Activated CD4-positive, alpha-beta memory T cell treated with anti-CD3 and anti-CD28 coated beads, Interleukin-2, amount 10 ng/mL, durations not matched to agents 7 days and 5 days (primary cell): ENCODE measurements at places on chromosomes 4 and X.
A peak's percentile ranks its signal among the peaks of the same experiment; 100 is the strongest.

DNA sequence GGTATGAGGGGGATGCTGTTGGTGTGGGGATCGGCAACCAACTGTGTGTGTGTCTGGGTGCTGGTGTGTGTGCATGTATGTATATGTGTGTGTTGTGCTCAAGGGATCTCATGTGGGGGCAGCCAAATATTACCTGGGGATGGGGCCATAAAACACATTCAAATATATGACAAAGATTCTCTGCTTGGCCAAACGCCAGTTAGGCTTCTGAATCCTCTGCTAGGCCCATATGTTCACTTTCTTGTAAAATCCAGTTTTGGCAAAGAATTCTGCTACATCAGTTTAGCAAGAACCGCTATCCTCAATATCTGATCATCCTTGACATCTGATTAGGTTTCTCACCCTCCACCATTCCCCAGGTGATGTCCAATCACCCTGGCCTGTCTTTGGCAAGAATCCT lies 106.6 kb downstream of the RASL11B start:
- no peak for DNase-seq

GRCh38 chrX:153400146-153401132 lies 711 bp downstream of the PNMA6E start:
- peak; percentile 58 for DNase-seq

GRCh38 chr4:94462572-94462971 lies 10.8 kb downstream of the PDLIM5 start:
- DNase-seq = no peak

DNA sequence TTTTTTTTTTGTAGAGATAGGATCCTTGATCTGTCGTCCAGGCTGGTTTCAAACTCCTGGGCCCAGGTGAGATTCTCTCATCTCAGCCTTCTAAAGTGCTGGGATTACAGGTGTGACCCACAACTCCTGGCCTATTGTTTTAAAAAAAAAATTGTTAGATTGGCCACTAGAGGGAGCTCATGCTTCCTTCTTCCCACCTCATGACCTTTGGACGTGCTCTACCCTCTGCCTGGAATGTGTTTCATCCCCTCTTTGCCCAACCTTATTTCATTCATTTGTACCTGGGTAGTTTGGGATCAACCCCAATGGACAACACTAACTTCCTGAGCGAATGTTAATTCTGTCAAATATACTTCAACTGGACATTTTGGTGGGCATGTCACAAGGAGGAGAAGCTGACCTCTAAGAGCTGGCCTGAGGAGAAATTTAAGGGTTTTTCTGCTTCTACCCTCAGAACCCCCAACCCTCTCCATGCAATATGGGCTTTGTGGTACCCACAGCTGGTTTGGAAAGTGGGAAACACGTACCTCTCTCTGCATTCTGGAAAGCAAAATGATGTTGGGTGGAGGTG lies 6.4 kb downstream of the PPEF2 start:
- DNase-seq = no peak

DNA sequence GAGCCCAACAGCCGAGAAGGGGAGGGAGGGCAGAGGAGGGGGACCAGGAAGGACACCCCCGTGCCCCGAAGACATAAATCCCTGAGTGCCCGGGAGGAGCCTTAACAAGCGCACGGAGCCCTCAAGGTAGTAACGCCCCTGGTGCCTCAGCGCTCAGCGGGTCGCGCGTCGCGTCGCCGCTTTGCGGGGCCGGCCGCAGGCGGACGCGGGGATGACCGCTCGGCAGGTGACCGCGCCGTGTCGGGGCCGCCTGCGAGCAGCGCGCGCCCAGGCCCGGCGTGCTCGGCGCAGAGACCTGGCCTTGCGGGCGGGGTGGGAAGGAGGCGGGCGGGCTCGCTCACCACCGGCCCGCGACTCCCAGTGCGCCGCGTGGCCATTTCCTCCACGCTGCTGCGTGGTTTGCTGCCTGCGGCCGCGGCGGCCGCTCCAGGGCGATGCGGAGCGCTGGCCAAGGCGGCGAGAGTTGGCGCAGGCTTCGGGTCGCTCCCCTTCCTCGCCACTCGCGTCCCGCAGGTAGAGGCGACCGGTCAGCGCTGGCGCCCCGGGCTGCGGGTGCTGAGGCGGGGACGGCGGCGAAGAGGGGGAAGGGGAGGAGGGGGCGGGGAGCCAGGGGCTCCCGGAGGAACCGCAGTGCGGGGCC lies 632 bp downstream of the CCSER1 start:
- peak; percentile 16 for DNase-seq

GRCh38 chr4:13627606-13628311 lies at the start of gene BOD1L1:
TSS of gene BOD1L1 (minus strand) at chr4:13627725. CDS start at chr4:13627587, 138 bp downstream.
- DNase-seq = peak; percentile 84

DNA sequence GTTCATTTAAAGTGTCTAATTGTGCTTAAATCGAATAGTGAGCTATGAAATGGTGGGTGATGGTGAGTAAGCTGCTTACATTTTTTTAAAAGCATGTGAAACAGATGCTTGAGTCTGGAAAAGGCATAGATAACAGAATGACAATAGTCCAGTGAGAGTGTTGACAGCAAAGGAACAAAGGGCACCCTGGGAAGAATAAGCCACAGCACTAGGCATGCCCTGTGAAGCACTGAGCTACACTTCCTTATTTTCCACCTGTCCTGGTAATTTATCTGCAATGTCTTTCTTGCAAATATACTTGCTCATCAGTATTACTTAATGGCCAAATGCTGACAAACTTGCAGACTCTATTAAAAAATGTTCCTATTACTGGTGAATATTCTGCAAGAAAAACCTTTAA lies 168.7 kb downstream of the PRDM5 start:
- no peak for DNase-seq

DNA sequence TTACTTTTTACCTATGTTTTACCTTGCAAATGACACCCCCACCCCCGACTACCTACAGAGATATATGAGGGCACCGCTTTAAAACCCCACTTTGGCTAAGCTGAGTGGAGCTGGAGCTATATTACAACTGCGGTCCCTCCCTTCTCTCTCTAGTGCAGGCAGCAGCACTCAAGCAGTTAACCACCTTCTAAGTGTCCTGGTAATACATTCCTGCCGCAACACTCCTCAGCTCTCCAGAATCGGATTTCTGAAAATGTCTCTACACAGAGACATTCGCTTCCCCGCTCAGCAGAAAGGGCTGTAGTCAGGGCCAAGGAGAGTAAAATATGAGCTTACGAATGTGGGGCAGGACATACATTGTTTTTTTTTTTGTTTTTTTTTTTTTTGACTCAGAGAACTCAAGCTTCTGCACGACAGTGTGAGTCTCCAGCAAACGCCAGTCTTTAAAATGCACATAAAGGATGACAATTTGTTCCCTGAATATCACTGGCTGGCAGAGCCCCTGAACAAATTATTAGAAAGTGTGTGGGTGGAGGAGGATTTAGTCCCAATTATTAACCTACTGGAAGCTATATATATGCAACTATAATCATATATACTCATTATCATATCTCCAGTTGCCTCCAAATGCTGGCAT lies 287.0 kb upstream of the TET2 start:
- DNase-seq = no peak

GRCh38 chr4:74615411-74615810 lies 170.5 kb downstream of the AREG start:
- no peak for DNase-seq

DNA sequence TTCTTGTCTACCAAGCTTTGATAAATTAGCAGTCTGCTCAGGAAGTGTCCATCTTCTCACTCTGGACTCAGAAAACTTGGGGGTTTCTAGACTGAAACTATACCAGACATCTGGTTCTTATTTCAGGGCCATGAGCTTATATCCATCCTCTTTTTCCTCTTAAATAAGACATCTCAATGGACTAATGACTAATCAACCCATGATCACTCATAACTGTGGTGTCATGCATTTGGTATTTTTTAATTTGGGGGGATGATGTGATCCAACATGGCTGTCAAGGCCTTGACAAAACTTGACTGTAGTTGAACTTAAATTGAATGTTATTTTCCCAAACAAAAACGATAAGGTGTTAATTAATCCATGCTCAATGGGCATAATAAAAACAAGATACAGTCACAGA lies 87.8 kb downstream of the GPRASP3 start:
- DNase-seq = no peak

DNA sequence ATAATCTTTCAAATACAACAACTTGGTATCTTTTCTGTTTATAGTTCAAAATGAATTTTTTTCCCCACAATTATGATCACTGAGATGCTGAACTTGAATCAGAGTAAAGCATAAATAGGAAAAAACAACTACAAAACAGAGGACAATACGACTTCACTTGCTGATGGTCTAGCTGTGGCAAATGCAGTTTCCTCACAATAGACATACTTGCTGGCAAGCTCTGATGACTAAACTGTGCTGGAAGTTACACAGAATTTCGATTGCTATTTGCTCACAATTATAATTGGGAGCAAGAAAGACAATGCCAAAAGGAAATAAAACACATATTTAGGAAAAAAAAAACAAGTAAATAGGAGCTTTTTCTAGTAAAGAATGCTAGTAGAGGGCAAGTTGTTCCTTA lies 14.7 kb downstream of the VEGFC start:
- DNase-seq = no peak

GRCh38 chr4:99540277-99540939 lies 23.4 kb downstream of the TRMT10A start:
- DNase-seq = no peak

DNA sequence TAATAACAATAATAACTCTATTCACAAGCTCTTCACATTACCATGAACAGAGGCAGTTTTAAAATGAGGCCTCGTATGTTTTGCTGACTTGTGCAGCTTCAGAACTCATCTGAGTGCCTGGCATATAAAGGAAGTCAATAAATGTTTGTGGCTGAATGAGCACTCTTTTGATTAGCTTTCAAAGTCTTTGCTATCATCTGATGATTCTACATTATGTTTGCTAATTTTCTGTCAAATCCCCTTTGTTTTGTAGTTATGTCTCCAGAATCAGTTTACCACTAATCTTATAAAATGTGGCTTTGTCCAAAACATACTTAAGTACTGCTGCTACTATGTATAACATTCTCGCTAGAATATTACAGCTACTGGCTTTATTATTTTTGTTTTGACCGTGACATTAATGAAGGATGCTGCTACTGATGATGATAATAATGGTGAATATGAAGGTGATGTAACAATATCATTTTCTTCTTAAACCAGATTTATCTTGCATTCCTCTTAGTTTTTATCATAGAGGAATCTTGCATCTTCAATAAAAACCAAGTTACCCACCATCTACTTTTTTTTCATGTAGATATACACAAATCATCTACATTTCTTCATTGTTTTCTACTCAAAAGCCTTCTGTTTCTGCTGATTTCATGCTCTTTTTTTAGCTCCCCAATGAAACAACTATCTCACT lies 384.5 kb downstream of the NAF1 start:
- DNase-seq = no peak

GRCh38 chr4:7016512-7016911 lies 26.7 kb upstream of the TADA2B start:
- DNase-seq = no peak

DNA sequence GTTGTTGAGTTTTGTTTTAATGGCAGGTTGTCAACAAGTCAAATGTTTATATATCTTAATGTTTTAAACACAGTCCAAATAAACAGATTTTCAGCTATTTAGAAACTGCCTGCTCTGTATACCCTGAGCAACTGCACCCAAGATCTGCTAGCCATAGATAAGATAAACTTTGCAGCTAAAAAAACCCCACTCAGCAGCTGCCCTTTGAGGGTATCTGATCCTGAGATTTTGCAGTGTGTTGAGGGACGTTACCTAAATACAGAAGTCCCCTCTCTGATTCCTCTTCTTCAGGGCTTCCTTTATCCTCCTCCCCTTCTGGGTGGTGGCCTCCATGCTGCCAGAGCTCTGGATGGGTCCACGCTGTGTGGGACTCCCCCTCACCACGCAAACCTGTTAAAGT lies 11.0 kb upstream of the FGG start:
- DNase-seq = no peak

GRCh38 chr4:127629371-127629770 lies 3.4 kb upstream of the INTU start:
- no peak for DNase-seq

DNA sequence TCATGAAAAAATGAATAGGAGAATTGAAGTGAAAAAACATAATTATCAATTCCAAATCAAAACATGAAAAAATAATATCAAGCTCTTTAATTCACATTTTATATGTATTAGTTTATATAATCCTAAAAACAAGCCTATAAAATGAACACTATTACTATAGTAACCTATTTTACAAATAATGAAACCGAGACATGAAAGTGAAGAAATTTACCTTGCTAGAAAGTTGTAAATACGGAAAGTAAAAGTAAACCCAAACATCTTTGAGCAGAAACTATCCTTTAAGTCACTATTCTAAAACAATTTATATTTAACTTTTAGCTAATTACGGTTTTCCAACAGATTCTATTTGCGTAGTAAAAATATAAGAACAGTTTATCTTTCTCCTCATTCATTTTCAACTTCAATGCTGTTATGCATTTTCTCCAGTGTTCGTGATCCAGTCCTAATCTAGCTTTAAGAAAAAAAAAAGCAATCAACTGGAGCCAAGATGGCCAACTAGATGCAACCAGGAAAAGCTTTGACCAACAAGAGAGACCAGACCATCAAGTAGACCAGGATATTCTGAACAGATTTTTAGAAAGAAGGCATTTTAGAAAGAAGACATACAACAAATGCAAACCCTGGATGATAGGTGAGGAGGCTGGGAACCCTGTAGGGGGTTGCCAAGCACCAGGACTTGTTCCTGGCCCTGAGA lies 67.0 kb downstream of the DDX53 start:
- no peak for DNase-seq

- DNase-seq = no peak
These were observed 218.1 kb upstream of the GK2 start for GRCh38 chr4:79626101-79626500.

GRCh38 chr4:35986537-35986936 lies 257.8 kb downstream of the ARAP2 start:
- no peak for DNase-seq

GRCh38 chr4:152559641-152560040 lies 23.7 kb upstream of the FBXW7 start:
- DNase-seq = no peak

DNA sequence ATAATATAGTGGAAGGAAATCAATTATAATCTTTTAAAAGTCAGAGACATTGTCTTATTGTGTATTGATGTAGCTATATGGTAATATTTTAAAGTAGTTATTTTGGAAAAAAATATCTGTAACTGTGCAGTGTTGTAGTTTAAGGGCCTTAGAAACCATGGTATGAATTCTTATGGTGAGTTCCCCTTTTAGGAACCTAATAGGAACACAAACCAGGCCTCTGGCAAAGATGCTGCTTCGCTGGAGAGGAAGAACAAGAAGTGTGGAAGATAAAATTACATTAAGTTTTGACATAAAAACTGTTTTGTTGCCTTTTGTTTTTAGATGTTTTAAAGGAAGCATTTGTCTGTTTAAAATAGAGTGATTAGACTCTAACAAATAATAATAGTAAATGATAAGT lies 10.9 kb upstream of the TMPRSS11D start:
- no peak for DNase-seq

DNA sequence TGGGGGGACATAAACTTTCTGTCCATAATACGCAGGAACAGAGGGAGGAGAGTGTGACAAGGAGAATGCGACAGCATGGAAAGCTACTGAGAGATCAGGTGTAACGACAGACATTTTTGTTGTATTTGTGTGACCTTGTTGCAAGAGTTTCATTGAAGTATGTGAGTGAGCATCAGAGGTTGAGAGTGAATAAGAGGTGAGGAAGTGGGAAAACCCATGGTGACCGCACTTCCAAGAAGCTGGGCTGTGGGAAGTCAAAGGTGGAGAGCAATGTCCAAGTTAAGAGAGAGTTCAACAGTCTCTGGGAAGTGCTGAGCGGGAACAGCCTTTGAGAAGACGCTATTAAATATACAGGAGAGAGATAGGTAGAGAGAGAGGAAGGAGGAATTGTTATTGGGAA lies 76.4 kb upstream of the PGRMC2 start:
- DNase-seq = no peak

GRCh38 chrX:10190367-10190766 lies 33.6 kb downstream of the CLCN4 start:
- no peak for DNase-seq
